Pericardium fibroblast (primary cell): ENCODE measurements at places on chromosomes 13 and 19. TPM values are rescaled to one million over a fixed set of nuclear protein-coding genes. Genes with fewer than 3 reads are reported as not detected.

SRRM5 gene
- 0.17 TPM in 1 of 2 replicates, not detected in the other for total RNA-seq

ZFR2 gene
- not detected in 2 replicates for total RNA-seq

ZNF571 gene
- total RNA-seq: 0.77 and 1.6 TPM in 2 replicates

NRTN gene
- 0.12 TPM in 1 of 2 replicates, not detected in the other for total RNA-seq

MYH14 gene
- total RNA-seq: not detected in 2 replicates

KIR2DL3 gene
- not detected in 2 replicates for total RNA-seq

FBXO17 gene
- 42.8 and 55.4 TPM in 2 replicates for total RNA-seq

FAM216B gene
- total RNA-seq: not detected in 2 replicates

F10 gene
- total RNA-seq: 22.4 and 35.1 TPM in 2 replicates

RASAL3 gene
- total RNA-seq: not detected in 2 replicates

SERP2 gene
- 1.1 and 3.5 TPM in 2 replicates for total RNA-seq
